ENCODE measurements at places on chromosomes 1 and 21.

DNA sequence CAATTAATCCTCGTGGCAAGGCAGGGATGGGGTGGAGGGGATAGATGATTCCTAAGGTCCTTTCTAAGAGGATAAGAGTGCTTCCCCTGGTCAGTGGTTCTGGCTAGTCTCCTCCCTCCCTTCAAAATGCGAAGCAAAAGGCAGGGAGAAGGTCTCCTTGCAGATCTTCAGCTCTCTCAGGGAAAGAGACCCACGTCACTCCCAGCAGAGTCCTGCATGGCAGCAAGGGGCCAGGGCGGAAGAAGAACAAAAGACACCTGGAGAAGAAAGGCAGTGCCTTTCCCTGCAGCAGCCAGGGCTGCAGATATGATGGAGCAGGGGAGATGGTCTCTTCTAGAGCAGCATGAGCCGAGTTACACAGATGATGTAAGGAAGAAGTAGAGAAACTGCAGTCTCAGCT lies 29.6 kb upstream of the SLAMF9 start:
- no peak for DNase-seq

DNA sequence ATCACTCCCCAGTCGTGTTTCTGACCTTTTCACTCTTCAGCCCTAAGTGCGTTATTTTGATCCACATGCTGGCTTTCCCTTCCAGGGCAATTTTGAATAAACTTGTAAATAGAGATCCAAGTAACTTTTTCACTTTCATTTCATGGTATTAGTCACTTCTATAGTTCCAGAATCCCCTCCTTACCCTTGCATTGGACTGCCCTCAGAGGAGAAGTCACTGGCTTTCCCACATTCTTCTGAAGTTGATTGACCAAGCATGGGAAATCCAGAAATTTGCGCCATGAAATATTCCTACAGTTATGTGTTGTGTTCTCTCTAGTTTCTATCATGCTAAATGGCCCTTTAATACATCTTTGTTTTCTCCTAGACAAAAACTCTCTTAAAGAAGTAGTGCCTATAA lies 177.3 kb upstream of the GORAB start:
- DNase-seq, result no peak

DNA sequence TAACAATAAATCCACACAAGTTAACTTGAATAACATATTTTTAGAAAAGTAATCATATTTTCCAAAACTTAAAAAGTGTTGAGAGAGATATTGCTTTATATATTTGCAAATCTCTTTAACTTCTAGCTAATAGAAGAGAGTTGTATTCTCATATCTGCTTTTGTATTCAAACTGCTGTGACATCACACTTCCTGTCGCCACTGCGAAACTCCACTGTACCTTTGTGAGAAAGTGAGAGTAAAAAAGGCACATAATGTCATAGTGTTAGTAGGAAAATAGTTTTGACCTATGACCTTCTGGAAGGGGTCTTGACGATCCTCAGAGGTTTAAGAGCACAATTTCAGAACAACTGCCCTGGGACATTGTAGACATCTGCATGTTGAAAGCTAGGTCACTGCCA lies 21.6 kb downstream of the AK5 start:
- no peak for DNase-seq

- DNase-seq, result peak; percentile 60
Observed at GRCh38 chr1:91124989-91125417, 103.2 kb upstream of the ZNF644 start.

- no peak for DNase-seq
Observed at GRCh38 chr1:167710836-167711235, 10.9 kb upstream of the MPZL1 start.

GRCh38 chr1:54355931-54356679 lies 50.1 kb downstream of the SSBP3 start:
- no peak for DNase-seq

- DNase-seq, result no peak
Observed at GRCh38 chr1:207860531-207860930, 50.4 kb downstream of the CD34 start.
